ENCODE measurements at places on chromosomes 3 and 15.
A peak's percentile ranks its signal among the peaks of the same experiment; 100 is the strongest.

DNA sequence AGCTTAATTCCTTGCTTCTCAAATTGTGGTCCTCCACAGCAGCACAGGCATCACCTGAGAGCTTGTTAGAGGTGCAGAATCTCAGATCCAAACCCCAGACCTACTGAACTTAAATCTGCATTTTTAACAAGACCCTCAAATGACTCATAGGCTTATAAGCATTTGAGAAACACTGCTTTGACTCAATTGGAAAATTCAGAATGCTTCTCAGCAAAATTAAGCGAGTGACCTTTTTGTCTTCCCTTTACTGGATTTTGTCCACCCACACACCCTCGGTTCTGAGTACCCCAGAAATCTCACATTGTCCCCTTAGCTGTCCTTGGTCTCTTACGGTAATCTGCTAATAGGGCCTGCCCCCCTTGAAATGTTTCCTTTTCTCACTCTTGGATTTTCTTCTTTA lies 17.9 kb downstream of the CD80 start:
- no peak for DNase-seq

DNA sequence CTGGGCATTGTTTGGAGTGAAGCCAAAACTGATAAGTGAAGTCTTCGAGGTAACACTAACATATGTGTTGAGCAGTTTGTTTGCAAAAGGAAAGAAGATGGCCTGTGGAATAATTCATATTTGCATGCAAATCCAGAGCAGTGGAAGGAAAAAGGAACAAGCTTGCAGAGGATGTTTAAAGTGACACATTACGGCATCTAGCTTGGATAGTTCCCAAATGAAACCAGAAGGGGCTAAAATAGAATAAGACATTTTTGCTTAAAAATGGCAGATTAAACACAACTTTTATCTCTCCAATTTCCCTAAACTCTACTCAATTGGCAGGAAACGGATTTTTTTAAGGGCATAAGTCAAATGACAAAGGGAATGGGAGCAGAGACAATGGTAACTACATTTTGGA lies 25.4 kb upstream of the RYK start:
- DNase-seq = no peak

DNA sequence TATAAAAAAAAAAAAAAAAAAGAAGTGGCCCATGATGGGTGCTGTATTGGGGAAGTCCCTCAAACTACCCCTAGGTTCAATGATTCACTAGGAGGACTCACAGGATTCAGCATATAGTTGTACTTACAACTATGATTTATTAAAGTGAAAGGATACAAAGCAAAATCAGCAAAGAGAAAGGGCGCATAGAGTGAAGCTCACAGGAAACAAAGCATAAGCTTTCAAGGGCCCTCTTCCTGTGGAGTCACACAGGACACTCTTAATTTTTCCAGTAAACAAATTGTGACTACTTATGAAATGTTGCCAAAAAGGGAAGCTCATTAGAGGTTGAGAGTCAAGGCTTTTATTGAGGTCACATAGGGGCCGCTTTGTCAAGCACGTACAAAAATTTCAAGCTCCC lies 153.7 kb upstream of the GAP43 start:
- DNase-seq = no peak

DNA sequence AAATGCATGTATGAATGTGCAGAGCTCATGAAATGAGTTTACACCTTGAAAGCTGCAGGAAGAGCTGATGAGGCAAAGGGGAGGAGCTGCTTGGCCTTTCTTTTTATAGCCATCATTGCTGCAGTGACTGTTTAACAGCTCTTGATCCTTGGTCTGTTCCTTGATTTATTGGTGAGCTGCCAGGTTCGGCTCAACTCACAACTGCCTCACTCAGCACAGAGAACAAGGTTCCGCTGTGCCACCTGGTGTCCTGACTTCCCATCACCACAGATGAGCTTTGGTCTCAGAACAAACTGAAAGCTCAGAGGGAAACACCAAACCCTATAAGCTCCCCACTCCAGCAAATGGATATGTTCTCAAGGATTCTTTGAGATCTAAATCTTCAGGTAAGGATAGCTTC lies 626.1 kb downstream of the MAGI1 start:
- DNase-seq = peak; percentile 11

GRCh38 chr15:70799667-70800450 lies 36.5 kb upstream of the UACA start:
- peak; percentile 97 for DNase-seq

GRCh38 chr15:82943176-82943575 lies 9.3 kb downstream of the HOMER2 start:
- no peak for DNase-seq

DNA sequence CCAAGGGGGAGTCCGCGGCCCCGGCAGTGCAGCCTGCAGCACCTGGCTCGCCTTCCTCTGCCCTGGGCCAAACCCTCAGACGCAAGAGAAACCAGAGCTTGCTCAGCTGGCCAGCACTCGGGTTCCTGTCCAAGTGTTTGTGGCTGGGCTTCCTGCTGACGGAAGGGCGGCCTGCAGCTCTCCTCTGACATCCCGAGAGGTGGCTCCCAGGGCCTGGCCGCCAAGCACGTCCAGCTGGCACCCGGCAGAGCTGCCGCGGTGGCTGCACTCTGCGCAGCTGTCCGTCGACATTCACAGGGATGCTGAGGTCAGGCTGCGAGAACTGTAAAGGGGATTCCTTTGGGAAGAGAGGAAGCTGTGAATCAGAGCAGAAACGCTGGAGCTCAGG lies 85.6 kb downstream of the CPN2 start:
- peak; percentile 93 for DNase-seq

DNA sequence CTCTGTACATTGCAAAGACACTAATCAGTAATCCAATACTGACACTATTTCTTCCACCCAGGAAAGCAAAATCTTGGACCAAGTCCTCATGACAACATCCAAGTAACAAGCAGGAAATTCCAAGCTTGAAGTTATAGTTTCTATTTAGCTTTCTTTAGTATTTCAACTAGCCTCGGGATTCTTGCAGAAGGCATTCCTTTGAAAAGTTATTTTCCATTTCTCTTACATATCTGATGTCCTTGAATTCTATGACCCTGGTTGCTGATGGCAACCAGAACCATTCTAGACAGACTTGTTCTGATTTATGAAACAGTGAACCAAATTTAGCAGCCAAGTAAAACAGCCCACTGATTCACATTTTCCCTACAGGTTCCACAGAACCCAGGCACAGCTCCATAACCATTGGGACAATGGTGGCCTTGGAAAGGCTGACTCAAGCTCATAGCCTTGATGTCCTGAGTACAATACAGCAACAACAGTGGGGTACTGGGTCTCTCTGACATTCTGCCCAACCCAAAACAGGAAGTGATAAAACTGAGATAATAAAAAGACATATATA lies 26.5 kb downstream of the P3H2 start:
- peak; percentile 86 for DNase-seq

DNA sequence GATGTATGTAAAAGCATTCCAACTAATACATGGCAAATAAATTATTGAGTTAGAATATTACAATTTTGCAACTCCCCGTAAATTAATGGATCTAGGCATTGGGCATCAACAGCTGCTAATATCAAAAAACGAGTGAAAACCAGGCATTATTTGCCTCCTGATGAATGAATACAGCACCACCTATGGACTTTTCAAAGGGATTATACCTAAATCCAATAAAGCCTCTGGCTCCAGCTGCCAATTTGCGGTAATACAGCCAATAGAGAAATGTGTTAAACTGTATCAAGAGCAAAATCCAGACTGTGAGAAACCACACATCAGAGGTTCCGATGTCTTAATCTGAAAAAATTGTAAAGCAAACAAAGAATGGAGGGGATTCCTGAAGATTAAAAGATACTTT lies 16.3 kb upstream of the A4GNT start:
- DNase-seq = no peak

DNA sequence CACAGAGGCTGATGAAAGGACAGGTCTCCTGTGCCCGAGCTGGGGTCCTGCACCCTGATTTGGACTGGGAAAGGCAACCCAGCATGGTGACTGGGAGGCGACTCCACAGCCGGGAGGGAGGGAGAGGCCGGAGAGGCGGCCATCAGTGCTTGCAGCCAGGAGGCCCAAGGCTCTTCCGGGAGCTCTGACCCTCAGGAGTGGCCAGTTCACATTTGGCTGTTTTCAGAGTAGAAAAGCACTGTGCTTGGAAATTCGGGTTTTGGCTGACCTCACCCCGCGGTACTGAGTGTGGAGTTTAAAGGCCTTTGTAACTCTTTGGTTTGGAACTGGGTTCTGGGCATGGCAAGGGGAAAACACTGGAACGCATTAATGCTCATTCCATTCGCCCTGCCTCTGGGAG lies 31.9 kb downstream of the SMAD6 start:
- DNase-seq = no peak

GRCh38 chr3:41430886-41431285 lies 231.6 kb downstream of the CTNNB1 start:
- DNase-seq = no peak

GRCh38 chr3:56742887-56743286 lies 58.9 kb downstream of the ARHGEF3 start:
- DNase-seq = no peak

- no peak for DNase-seq
Measured at GRCh38 chr3:172119266-172119969, 80.0 kb downstream of the FNDC3B start.

DNA sequence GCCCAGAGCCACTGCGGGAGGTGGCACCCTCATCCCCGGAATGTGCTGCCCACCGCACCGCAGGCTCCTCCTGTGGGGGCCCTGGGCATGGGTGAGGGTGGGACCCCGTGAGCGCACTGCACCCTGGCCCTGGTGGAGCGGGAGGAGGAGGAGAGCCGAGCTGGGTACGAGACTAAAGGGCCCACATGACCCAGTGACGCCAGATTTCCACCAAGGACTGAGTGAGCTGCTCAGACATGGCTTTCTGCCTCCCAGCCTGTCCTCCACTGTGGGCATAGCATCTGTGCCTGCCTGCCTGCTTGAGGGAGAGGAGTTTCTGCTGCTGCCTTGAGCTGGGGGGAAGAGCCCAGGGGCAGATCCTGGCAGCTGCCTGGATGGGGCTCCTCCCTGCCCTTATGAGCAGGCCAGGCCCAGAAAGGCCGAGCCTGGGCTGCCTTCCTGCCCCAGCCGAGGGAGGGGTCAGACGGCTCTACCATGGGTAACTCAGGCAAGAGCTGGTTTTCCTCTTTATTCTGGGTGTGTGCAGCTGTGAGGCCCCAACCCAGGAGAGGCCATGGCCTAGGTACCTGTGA lies 88.4 kb downstream of the VGLL4 start:
- DNase-seq = no peak
